ENCODE measurements at places on chromosomes 12 and 14.

DNA sequence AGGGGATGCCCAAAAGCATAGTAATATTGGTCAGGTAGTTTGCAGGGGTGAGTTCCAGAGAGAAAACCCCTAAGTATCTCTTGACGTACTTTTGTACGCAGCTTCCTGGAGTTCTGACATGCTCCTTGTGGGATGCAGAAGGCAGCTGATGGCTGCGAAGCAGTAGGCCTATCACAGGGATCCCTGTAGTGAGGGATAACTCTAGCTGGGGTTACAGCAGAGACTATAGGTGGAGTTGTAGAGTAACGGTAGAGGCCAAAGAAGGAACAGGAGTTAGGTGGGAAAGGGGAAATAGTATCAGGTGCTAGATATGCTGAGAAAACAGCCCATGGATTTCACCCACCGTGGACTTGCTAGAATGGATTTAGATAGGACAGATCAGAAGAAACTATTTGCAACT is 37.3 kb downstream of the MGST1 start:
- no peak for DNase-seq

DNA sequence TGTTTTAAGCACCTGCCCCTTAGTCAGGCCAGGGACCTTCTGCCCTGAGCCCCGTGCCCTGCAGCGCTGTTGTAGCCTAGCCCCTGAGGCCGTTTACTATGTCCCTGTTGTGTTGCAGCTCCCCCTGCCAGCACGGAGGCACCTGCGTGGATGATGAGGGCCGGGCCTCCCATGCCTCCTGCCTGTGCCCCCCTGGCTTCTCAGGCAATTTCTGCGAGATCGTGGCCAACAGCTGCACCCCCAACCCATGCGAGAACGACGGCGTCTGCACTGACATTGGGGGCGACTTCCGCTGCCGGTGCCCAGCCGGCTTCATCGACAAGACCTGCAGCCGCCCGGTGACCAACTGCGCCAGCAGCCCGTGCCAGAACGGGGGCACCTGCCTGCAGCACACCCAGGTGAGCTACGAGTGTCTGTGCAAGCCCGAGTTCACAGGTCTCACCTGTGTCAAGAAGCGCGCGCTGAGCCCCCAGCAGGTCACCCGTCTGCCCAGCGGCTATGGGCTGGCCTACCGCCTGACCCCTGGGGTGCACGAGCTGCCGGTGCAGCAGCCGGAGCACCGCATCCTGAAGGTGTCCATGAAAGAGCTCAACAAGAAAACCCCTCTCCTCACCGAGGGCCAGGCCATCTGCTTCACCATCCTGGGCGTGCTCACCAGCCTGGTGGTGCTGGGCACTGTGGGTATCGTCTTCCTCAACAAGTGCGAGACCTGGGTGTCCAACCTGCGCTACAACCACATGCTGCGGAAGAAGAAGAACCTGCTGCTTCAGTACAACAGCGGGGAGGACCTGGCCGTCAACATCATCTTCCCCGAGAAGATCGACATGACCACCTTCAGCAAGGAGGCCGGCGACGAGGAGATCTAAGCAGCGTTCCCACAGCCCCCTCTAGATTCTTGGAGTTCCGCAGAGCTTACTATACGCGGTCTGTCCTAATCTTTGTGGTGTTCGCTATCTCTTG is 7.6 kb downstream of the DLK1 start:
- DNase-seq: no peak

- DNase-seq: no peak
These were observed 136.5 kb upstream of the CPSF6 start for GRCh38 chr12:69102856-69103255.

- DNase-seq: no peak
These were observed 24.0 kb upstream of the LGR5 start for GRCh38 chr12:71415336-71416231.

GRCh38 chr12:119682639-119683252 is 14.8 kb downstream of the PRKAB1 start:
- DNase-seq: no peak

- DNase-seq: peak; percentile 87
These were observed 2.6 kb upstream of the WNT10B start for GRCh38 chr12:48973941-48974673.

DNA sequence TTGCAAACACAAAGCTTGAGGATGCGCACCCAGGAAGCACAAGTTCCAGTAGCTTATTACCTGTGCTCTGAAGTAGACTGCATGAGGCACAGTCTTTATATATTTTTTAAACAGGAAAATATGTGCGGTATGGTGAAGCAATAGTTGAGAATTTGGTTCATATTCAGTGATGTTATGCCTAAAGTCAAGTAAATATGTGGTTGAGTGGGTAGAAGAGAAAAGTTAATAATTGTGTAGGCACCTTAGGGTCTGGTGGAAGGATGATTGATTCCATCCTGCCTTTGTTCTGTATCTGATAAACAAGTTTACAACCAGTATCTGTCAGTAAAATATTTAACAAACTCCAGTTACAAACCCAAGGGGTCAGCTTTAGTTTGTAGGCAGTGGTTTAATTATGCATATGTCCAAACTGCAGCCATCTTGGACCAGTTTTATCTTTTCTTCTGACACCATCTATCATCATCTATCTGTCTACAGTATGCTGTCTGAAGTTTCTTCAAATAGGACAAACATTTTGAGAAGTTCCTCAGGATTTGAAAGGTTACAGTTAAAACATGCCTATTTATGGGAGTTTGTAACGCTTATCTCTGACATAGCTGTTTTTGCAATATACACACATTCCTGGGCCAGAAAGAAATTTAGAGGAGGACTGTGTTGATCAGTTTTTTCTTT is 10.8 kb downstream of the SINHCAF start:
- DNase-seq: no peak

GRCh38 chr12:100265732-100266584 is 921 bp downstream of the DEPDC4 start:
- no peak for DNase-seq

DNA sequence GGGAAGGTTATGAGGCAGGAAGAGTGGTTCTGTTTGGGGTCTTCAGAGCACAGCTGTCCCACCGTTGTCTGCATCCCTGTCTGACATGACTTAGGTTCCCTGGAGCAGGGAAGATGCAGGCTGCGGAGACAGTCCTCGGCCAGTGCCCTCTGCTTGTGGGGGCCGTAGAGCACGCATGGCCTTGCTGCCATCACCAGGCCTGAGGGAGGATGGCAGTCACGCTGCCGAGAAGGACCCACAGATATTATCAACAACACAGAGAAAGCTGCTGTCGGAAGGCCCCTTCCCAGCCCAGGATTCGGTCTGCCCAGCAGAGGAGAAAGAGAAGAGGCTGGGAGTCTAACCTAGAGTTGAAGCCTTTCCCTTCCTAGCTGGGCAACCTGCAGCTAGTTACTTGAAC is 35.0 kb downstream of the ERH start:
- DNase-seq: peak; percentile 73

DNA sequence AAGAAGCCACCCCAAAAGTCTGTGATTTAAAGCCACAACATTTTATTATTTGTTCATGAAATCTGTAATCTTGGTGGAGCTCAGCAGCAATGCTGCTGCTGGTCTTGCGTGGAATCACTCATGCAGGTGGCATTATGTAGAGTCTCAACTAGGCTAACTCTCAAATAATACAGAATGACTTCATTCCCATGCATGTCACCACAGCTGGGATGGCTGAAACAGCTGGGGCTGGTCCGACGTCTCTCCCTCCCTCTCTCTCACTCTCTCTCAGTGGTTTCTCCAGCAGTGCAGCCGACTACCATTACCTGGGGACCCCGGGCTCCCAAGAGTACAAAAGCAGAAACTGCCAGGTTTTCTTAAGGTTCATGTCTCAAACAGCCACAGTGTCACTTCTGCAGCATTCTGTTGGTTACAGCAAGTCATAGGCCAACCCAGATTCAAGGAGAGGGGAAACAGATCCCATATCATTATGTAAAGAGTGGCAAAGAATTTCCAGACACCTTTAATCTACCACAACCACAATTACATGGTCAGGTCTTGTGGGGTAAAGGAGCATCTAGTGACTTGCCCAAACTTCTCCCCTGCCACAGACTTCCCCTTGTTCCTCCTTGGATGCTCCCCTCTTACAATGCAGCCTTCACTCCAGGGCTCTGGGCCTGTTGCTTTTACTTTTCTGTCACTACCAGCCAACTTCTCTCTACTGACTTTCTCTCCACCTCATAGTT is 192.0 kb upstream of the HMGA2 start:
- DNase-seq: no peak
